ENCODE measurements at places on chromosomes 13 and 19. TPM values are rescaled to one million over a fixed set of nuclear protein-coding genes. Genes with fewer than 3 reads are reported as not detected.

The ZNF415 gene
- 5.7 TPM for total RNA-seq

The CFAP97D2 gene
- total RNA-seq: not detected

The SOX1 gene
- 0.68 TPM for total RNA-seq

The DPF1 gene
- not detected for total RNA-seq

DNA sequence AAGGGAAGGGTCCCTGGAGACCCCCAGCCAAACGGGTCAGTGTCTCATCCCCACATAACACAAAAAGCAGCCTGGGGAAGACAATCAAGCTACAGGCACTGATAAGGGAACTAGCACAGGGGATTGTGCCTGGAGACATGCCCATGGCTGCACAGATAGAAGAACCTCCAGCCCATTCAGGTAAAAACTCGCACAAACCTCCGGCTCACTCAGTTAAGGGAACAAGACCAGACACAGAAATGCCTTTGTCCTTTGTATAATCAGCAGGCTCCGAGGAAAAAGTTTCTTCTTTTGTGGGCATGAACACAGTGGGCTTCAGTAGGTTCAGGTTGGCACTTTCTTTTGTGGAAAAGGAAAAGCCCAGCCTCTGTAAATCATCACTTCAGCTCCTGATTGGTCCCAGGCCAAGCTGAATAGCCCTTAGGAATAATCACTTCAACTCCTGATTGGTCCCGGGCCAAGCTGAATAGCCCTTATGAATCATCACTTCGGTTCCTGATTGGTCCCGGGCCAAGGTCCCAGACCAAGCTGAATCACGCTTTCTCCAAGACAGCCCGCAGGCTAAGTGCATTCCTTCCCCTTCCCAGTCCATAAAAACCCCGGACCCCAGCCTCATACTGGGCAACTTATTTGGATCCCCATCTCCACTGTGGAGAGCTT is 5.0 kb upstream of the ZNF230 start:
- DNase-seq: no peak

- DNase-seq: no peak
These were observed 186.9 kb downstream of the PCCA start for GRCh38 chr13:100275746-100276145.

GRCh38 chr19:20038358-20039202 is 725 bp downstream of the ZNF682 start:
- DNase-seq: no peak

DNA sequence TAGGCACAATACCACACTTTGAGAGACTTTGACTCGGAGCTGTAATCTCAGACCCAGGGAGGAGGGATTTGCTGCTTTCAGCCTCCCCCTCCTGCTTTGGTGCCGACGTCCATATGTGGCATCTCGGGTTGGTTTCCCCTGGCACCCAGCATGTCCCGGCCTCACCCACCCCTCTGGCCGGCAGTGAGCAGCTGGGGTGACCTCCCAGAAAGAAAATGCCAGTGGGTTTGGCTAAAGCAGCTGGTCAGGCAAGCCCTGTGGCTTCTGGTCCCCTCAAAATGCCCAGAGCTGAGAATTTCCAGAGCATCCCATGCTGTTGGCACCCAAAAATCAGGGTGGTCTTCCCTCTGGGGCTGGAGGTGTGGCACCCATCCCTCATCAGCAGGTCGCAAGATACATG is 34.1 kb downstream of the INSR start:
- DNase-seq: no peak

Measured in suprapubic skin (tissue), 4 donors.